ENCODE measurements at places on chromosomes 7 and 10. TPM values are rescaled to one million over a fixed set of nuclear protein-coding genes. Genes with fewer than 3 reads are reported as not detected.

KLF14 gene
- not detected for total RNA-seq

GNAT3 gene
- not detected for total RNA-seq

ASB4 gene
- total RNA-seq: not detected

COMMD3 gene
- total RNA-seq: 53.1 TPM

DUSP5 gene
- 27.4 TPM for total RNA-seq

NSUN6 gene
- 7.1 TPM for total RNA-seq

SPDYE2 gene
- not detected for total RNA-seq

All from bronchus fibroblast of lung (primary cell).